Body of pancreas (tissue), 4 donors: ENCODE measurements at places on chromosomes 16 and 17. TPM values are rescaled to one million over a fixed set of nuclear protein-coding genes. Genes with fewer than 3 reads are reported as not detected.

The PYCARD gene
- total RNA-seq: 13.8 TPM

The CCL17 gene
- not detected for total RNA-seq

DNA sequence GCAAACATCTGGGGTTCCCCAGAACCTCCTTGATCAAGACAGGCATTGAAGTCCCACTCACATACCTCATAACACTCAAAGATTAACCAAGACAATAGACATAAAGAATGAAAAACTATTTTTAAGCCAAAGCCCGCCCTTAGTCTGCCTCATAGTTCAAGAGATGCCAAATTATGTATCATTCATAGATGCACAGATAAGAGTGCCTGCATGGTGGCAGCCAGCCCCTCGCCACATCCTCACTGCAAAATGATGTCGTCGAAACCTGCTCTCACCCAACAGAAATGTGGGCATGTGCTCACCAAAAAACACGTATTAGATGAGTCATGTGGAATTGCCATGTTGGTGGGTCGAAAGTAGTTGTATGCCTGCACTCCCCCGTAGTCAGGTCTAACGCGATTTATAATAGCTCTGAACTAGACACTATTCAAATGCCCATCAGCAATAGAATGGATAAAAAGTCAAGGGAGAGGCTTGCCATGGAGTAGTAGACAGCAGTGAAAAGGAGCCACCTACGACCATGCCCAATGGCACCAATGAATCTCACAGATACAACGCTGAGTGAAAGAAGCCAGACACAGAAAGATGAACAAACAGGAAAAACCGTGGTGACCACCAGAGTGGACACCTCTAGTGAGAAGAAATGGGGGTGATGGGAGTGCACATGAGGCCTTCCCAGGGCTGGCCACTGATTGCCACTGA is 64.8 kb downstream of the C16orf95 start:
- DNase-seq: no peak
- no peaks in the 10 kb centered on the region for H3K27me3 ChIP-seq
- H3K36me3 ChIP-seq: no peaks in the 10 kb centered on the region
- H3K4me1 ChIP-seq: no peaks in the 10 kb centered on the region
- H3K27ac ChIP-seq: no peak overlapping the region

DNA sequence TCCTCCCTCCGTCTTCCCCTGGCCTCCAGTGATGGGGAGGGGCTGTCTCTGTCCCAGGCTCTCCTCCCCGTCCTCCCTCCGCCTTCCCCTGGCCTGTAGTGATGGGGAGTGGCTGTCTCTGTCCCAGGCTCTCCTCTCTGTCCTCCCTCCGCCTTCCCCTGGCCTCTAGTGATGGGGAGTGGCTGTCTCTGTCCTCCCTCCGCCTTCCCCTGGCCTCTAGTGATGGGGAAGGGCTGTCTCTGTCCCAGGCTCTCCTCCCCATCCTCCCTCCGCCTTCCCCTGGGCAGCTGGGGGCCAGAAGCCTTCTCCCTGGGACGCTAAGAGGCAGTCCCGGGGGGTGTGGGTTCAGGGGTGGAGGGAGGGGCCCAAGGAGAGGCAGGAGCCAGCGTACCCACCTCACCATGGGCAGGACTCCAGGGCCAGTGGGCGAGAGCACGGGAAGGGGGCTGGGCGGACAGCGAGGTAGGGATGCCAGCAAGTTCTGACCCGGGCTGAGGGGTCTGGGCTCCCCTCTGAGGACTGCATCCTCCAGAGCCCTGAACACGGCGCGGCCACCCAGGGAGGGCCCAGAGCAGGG is 14.8 kb downstream of the UTS2R start:
- no peak for DNase-seq
- H3K36me3 ChIP-seq: no peaks in the 10 kb centered on the region
- peaks cover 35% of the 10 kb centered on the region for H3K4me1 ChIP-seq
- H3K27me3 ChIP-seq: no peaks in the 10 kb centered on the region
- peak overlapping the region; percentile 91 for H3K27ac ChIP-seq

GRCh38 chr17:67746704-67747571 is 29.2 kb downstream of the NOL11 start:
- no peaks in the 10 kb centered on the region for H3K27me3 ChIP-seq
- no peak for DNase-seq
- no peak overlapping the region for H3K27ac ChIP-seq
- H3K4me1 ChIP-seq: no peaks in the 10 kb centered on the region

- no peak for DNase-seq
- no peak overlapping the region for H3K4me3 ChIP-seq
- no peaks in the 10 kb centered on the region for H3K4me1 ChIP-seq
- H3K36me3 ChIP-seq: no peaks in the 10 kb centered on the region
Observed at GRCh38 chr16:54878301-54878700, 52.4 kb upstream of the IRX5 start.

DNA sequence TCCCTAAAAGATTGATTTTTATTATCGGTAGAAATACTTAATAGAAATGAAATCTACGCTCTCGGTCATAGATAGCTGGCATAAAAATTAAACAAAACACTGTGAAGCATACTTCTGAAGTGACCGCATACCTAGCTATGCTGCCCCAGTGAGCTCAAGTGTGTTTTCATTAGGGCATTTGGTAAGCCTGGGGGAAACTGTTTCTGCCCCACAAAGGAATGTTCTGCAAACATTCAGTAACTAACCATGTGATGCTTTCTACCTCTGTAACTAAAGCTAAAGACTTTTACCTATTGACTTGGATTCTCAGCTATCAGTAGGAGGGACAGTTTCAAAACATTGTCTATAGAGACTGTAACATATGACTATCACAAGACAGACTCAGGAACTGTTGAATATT is 93.5 kb upstream of the HSBP1 start:
- no peaks in the 10 kb centered on the region for H3K27me3 ChIP-seq
- H3K27ac ChIP-seq: no peak overlapping the region
- H3K36me3 ChIP-seq: no peaks in the 10 kb centered on the region

- H3K4me1 ChIP-seq: peaks cover 5% of the 10 kb centered on the region
- no peak overlapping the region for H3K27ac ChIP-seq
- H3K4me3 ChIP-seq: no peak overlapping the region
- H3K36me3 ChIP-seq: no peaks in the 10 kb centered on the region
- no peak for DNase-seq
- H3K27me3 ChIP-seq: no peaks in the 10 kb centered on the region
Observed at GRCh38 chr16:22732400-22732799, 81.6 kb upstream of the HS3ST2 start.

GRCh38 chr17:38571833-38572668 is 33.7 kb downstream of the SRCIN1 start:
- H3K27me3 ChIP-seq: no peaks in the 10 kb centered on the region
- no peak overlapping the region for H3K4me3 ChIP-seq
- no peak for DNase-seq
- no peak overlapping the region for H3K27ac ChIP-seq
- no peaks in the 10 kb centered on the region for H3K36me3 ChIP-seq
- no peaks in the 10 kb centered on the region for H3K4me1 ChIP-seq

The CD300LG gene
- total RNA-seq: 15.5 TPM

DNA sequence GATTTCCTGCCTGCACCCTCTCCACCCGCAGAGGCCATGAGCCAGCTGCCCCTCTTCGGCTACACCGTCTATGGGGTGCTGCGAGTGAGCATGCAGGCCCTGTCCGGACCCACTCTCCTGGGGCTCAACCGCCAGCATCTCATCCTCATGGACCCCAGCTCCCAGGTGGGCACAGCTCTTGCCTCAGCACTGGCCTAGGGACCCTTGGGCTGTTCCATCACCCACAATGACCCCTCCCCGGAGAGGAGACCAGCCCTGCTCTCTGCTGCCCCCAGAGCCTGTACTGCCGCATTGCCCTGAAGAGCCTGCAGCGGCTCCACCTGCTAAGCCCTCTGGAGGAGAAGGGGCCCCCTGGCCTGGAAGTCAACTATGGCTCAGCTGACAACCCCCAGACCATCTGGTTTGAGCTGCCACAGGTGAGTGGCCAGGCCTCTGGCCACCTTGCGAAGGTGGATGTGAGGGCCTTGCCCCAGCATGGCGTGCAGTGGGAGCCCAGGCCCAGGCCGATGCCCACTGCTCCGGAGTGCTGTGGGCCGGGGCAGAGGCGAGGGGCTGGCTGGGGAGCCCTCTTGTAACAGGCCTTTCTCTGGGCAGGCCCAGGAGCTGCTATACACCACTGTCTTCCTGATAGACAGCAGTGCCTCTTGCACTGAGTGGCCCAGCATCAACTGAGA is 7.3 kb upstream of the SMIM5 start:
- no peak overlapping the region for H3K4me3 ChIP-seq
- H3K27ac ChIP-seq: no peak overlapping the region
- no peaks in the 10 kb centered on the region for H3K36me3 ChIP-seq
- DNase-seq: peak; percentile 40

The NAGS gene
- 2.1 TPM for total RNA-seq

DNA sequence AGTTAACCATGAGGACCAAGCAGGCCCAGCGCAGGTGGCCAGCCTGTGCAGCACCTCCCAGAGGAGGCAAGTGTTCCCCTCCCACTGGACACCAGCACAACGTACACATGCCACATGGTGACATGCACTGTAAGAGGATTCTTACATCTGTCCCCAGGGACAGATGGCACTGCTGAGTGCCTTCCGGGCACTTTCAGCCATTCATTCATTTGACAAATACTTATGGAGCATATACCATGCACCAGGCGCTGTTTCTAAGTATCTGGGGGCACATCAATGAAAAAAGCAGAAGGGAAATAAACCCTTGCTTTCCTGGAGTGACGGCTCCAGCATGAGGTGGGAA is 79.6 kb downstream of the GAS7 start:
- H3K4me1 ChIP-seq: peaks cover 23% of the 10 kb centered on the region
- no peaks in the 10 kb centered on the region for H3K27me3 ChIP-seq
- no peak overlapping the region for H3K4me3 ChIP-seq
- DNase-seq: no peak
- H3K27ac ChIP-seq: no peak overlapping the region
- no peaks in the 10 kb centered on the region for H3K36me3 ChIP-seq

- H3K4me3 ChIP-seq: no peak overlapping the region
- DNase-seq: no peak
- no peaks in the 10 kb centered on the region for H3K27me3 ChIP-seq
- H3K36me3 ChIP-seq: no peaks in the 10 kb centered on the region
- no peak overlapping the region for H3K27ac ChIP-seq
Observed at GRCh38 chr17:34374457-34374856, 11.4 kb upstream of the CCL1 start.

DNA sequence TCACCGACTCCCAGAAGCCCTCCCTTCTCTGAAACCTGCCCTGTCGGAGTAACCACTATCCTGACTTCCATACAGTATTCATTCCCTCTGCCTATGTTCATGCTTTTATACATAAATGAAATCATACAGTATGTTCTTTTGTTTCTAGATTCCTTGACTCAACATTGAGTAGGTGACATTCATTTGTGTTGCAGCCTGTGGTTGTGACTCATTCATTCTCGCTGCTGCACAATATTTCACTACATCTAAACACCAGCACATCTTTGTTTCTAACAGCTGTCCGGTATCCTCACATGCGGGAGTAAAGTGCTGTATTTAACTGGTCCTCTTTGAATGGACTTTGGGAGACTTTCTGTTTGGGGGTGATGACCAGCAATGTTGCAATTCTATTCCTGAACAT is 135.0 kb upstream of the FOXF1 start:
- H3K4me1 ChIP-seq: no peaks in the 10 kb centered on the region
- no peaks in the 10 kb centered on the region for H3K36me3 ChIP-seq
- H3K27me3 ChIP-seq: no peaks in the 10 kb centered on the region
- DNase-seq: no peak
- H3K27ac ChIP-seq: no peak overlapping the region

DNA sequence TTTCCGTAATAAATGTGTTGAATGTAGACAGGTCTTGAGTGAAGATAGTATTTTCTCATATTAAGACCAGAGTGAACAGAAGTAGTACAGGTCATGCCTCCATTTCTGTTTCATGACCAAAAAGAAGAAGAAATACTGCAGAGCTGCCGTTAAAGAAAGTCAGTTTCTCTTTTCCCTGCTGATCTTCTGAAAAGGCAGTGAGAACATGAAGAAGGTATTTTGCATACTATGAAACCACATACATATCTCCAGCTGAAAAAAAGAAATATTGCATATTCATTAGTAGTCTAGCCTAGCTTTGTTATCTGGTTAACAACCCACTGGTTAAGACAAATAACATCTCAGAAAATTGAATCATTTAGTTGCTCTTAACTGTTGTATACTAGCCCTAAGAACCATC is 138.4 kb downstream of the PHKB start:
- no peaks in the 10 kb centered on the region for H3K27me3 ChIP-seq
- H3K36me3 ChIP-seq: no peaks in the 10 kb centered on the region
- no peak overlapping the region for H3K27ac ChIP-seq
- H3K4me3 ChIP-seq: no peak overlapping the region
- no peaks in the 10 kb centered on the region for H3K4me1 ChIP-seq

The EFNB3 gene
- total RNA-seq: 0.33 TPM

DNA sequence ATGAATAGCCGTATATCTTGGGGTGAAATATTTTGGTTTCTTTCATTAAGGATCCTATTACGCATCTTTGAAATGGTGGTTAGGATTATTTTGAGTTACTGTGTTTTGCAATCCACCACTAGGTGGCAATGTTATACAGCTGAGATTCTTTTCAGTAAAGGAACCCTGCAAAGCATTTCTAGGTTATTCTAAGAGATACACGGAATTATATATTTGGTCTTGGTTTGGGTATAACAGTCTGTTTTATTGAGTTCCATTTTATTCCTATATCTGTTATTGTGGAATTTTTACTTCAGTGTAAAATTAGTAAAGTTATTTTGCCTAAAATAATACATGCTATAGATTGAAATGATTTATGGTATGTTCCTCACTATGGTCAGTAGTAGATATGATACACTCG is 62.9 kb upstream of the CPHXL start:
- DNase-seq: no peak
- H3K4me1 ChIP-seq: no peaks in the 10 kb centered on the region
- no peaks in the 10 kb centered on the region for H3K36me3 ChIP-seq
- H3K27ac ChIP-seq: no peak overlapping the region
- no peaks in the 10 kb centered on the region for H3K27me3 ChIP-seq
